Renal cortical epithelial cell (primary cell): ENCODE measurements at places on chromosomes 3 and 15. TPM values are rescaled to one million over a fixed set of nuclear protein-coding genes. Genes with fewer than 3 reads are reported as not detected.

DNA sequence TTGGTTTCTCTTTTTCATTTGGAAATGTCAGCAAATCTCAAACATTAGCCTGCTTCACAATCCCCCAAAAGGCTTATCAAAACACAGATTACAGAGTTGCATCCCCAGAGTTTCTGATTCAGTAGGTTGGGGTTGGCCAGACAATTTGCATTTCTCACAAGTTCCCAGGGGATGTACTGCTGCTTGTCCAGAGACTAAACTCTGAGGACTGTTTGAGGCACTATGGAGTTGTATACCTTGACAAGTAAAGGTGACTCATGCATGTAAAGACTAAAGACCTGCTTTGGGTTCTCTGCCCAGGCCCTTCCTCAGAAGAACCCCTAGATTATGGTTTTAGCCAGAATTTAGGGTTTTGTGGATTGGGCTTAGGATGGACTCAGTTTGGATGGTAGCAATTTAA, 151.1 kb upstream of the ARHGEF26 start:
- DNase-seq = no peak

DNA sequence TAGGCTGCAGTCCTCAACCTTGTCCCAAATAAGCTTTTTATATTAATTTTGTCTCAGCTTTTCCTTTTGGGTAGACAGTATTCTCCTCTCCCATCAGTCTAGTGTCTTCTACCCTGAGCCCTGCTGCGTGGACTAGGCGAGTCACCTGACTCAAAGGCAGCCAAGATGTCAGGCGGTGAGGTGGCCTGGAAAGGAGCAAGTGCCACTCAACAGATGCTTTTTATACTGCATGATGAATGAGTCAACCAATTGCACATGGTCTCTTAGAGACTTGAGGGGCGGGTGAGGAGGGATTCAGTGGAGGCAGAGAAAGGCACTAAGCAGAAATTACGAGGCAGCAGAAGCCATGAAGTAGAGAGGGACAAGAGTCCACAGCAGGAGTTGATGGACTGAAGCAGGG, 95.9 kb downstream of the FRMD4B start:
- no peak for DNase-seq

DNA sequence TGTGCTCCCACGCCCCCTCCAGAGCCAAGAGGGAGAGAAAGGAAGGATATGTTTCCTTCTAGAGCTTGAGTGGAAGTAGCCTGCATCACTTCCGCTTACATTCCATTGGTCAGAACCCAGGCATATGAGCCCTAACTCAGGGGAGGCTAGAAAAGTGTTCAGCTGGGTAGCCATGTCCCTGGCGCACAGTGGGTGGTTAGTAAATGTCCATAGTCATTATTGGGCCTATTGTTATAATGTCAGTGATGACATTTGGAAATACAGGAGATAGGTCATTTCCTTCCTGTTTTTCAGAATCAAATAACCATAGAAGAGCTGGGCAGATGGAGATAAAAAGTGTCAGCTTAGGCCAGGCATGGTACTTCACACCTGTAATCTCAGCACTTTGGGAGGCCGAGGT, 27.3 kb downstream of the CD276 start:
- no peak for DNase-seq

DNA sequence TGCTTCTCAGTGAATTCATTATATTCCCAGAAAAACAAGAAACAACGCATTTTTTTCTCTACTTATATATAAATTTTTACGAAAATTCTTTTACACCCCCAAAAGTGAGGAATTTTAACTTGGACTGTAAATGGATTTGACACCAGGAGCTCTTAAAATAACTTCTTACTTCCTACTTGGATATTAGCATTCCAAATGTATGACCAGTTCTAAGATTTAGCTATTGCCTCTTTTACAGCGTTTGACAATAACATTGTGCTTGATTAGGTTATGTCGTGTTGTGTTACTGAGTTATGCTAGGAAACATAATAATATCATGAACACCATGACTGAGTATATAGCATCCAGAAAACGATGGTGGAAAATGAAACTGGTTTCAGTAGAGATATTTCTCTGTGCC, 177.0 kb downstream of the CNTN6 start:
- peak; percentile 16 for DNase-seq

- peak; percentile 82 for DNase-seq
Observed at GRCh38 chr3:25604107-25604805, 60.5 kb downstream of the TOP2B start.

DNA sequence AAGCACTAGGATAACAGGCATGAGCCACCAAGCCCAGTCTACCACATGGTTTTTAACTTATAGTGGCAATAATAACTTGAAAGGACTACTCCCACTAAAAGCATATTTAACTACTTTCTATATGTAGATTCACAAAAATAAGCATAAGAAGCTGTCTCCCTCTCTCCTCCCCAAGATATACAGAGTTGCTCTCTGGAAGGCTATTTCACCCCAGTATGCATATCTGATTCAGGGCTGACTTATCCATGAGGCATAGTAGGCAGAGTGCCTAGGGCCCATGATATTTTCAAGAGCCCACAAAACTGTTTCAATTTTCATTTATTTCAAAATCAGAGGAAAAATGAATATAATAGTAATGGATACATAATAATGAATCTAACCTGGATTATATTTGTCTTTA, 20.5 kb downstream of the ATP8B4 start:
- no peak for DNase-seq

MRPS25 gene
- 13.2 and 31.0 TPM in 2 replicates for total RNA-seq

ATP8B4 gene
- 0.30 and 1.6 TPM in 2 replicates for total RNA-seq

CHST2 gene
- 2.9 and 7.1 TPM in 2 replicates for total RNA-seq

COLQ gene
- total RNA-seq = 0.65 TPM in 1 of 2 replicates, not detected in the other
